ENCODE measurements at places on chromosomes 4 and X. TPM values are rescaled to one million over a fixed set of nuclear protein-coding genes. Genes with fewer than 3 reads are reported as not detected.

GRCh38 chr4:79620617-79621016 lies 212.6 kb upstream of the GK2 start:
- H3K36me3 ChIP-seq, result no peaks in the 10 kb centered on the region
- no peak overlapping the region for H3K27ac ChIP-seq
- peaks cover 21% of the 10 kb centered on the region for H3K4me1 ChIP-seq
- no peak for DNase-seq

DNA sequence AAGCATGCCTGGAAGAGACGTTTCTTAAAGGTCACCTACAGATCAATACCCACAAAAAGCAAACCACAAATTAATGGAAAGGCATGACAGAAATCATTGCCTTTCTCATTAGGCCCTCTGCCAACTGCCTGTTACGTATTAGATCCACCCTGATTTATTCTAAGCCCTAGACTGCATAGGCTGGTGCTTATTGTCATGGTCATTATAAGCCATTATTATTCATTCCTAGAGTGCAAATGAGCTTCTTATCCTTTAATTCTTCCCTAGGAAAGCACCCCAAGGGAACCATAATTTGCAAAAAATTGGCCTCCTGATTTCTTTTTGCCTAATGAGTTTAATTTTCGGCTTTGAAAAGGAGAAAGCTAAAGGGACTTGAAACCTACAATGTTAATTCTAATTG lies 184.2 kb upstream of the GPRIN3 start:
- peak overlapping the region; percentile 53 for H3K4me3 ChIP-seq
- H3K27me3 ChIP-seq, result peaks cover 3% of the 10 kb centered on the region
- peaks cover 18% of the 10 kb centered on the region for H3K4me1 ChIP-seq
- H3K27ac ChIP-seq, result peak overlapping the region; percentile 67
- H3K36me3 ChIP-seq, result peaks cover 4% of the 10 kb centered on the region
- DNase-seq, result no peak

DNA sequence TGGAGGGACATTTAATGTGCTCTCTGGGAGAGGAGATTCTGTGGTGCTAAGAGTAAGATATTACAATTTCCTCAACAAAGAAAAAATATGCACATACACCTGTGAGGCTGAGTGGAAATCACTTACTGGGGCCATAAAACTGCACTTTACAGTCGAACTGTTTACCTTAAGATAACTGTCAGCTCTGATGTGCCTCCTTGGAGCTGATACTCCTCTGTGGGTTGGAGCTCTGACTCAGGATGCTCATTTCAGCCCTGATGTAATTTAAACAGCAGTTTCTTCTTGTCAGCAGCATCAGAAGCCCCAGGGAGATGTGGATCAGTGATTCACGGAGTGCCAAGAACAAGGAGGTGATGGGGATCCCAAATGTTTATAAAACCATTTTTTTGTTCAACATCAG lies 241.9 kb upstream of the SFRP2 start:
- H3K27me3 ChIP-seq, result no peaks in the 10 kb centered on the region
- no peak overlapping the region for H3K4me3 ChIP-seq
- H3K36me3 ChIP-seq, result no peaks in the 10 kb centered on the region
- H3K27ac ChIP-seq, result no peak overlapping the region

Gene UGT8
- total RNA-seq, result 0.98 TPM

Gene TADA2B
- 14.3 TPM for total RNA-seq

Gene RASSF6
- total RNA-seq, result not detected

Gene NDUFB11
- total RNA-seq, result 161 TPM

Gene RTL3
- not detected for total RNA-seq
